ENCODE measurements at places on chromosomes 12 and 14. TPM values are rescaled to one million over a fixed set of nuclear protein-coding genes. Genes with fewer than 3 reads are reported as not detected.

IAPP gene
- total RNA-seq, result not detected

LTB4R2 gene
- 2.8 TPM for total RNA-seq

FOXA1 gene
- not detected for total RNA-seq

IL31 gene
- not detected for total RNA-seq

MUCL1 gene
- total RNA-seq, result not detected

NUAK1 gene
- total RNA-seq, result 32.5 TPM

LHX5 gene
- not detected for total RNA-seq

CLEC4C gene
- not detected for total RNA-seq

DPF3 gene
- 1.3 TPM for total RNA-seq

DPPA3 gene
- not detected for total RNA-seq

KRT6B gene
- total RNA-seq, result not detected

FAM186B gene
- total RNA-seq, result 0.22 TPM

GPX2 gene
- total RNA-seq, result not detected

NPFF gene
- not detected for total RNA-seq

GAPDH gene
- 3,072 TPM for total RNA-seq

KLHL33 gene
- total RNA-seq, result under 0.01 TPM

ASIC1 gene
- not detected for total RNA-seq

RAB5B gene
- total RNA-seq, result 25.3 TPM

HOXC6 gene
- not detected for total RNA-seq

SERPINA5 gene
- total RNA-seq, result under 0.01 TPM

TIMM9 gene
- total RNA-seq, result 12.0 TPM

POTEG gene
- total RNA-seq, result not detected

VRTN gene
- not detected for total RNA-seq

EXOC5 gene
- 25.2 TPM for total RNA-seq

TAS2R8 gene
- total RNA-seq, result not detected

KRT4 gene
- total RNA-seq, result not detected

CFAP54 gene
- 9.7 TPM for total RNA-seq

ARG2 gene
- 39.7 TPM for total RNA-seq

RNASE4 gene
- 12.4 TPM for total RNA-seq

MGP gene
- total RNA-seq, result 154 TPM

SLC41A2 gene
- 2.6 TPM for total RNA-seq

OAS1 gene
- total RNA-seq, result 13.5 TPM

ADGRD1 gene
- 0.20 TPM for total RNA-seq

OTOGL gene
- 0.44 TPM for total RNA-seq

KCNC2 gene
- total RNA-seq, result not detected

USP5 gene
- 57.9 TPM for total RNA-seq

RHEBL1 gene
- 1.5 TPM for total RNA-seq

SLC6A12 gene
- not detected for total RNA-seq

NTS gene
- total RNA-seq, result under 0.01 TPM

GPR132 gene
- under 0.01 TPM for total RNA-seq

SLC10A1 gene
- total RNA-seq, result not detected

NEUROD4 gene
- total RNA-seq, result not detected

DAO gene
- not detected for total RNA-seq

TESPA1 gene
- not detected for total RNA-seq

LTBR gene
- total RNA-seq, result 29.9 TPM

RNASE2 gene
- not detected for total RNA-seq

TAS2R43 gene
- total RNA-seq, result 0.99 TPM
